ENCODE measurements at places on chromosomes 3 and 15. TPM values are rescaled to one million over a fixed set of nuclear protein-coding genes. Genes with fewer than 3 reads are reported as not detected.
A peak's percentile ranks its signal among the peaks of the same experiment; 100 is the strongest.

DNA sequence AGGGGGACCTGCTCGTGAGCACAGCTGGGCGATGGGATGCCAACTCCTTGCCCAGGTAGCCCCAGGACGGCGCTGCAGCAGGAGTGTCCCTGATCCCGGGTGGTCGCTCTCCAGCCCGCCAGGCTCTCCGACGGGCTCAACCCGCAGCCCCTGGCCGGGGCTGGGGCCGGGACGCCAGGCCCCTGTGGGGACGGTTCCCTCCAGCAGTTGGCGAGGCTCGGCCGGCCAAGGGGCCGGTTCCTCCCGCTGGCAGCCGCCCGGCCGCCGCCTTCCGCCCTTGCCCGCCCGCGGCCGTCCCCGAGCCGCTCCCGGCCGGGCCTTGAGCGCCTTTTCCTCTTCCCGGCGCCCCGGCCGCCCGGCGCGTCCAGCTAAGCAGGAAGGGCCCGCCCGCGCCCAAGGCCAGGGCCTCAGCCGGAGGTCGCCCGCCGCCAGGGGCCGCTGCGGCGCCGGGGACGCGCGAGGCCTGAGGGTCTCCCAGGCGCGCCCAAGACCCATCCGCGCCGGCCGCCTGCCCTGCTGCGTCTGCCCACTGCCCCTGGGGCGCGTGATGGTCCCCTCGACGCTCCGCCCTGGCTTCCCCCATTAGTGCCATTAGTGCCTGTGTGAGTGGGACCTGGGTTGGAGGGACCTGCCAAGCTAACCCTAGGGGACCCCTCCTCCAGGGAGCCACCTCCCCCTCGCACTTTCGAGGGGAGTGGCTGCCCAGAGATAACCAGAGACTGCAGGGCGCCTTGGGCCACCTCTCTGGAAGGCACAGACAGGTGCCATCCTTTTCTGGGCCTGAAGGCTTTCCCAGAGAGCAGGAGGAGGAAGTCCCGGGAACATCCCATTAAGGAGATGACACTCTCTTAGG is 106.4 kb downstream of the FBLN2 start:
- peak; percentile 69 for DNase-seq

The NPAP1 gene
- total RNA-seq: not detected

GRCh38 chr3:31232055-31233025 is 300.4 kb upstream of the STT3B start:
- no peak for DNase-seq

The MYO5C gene
- 1.6 TPM for total RNA-seq

The ST8SIA2 gene
- not detected for total RNA-seq

Measured in activated T-cell treated with anti-CD3 and anti-CD28 coated beads, Interleukin-2, amount 50 U/mL, for 72 hours (primary cell).